Stimulated activated CD8-positive, alpha-beta memory T cell treated with anti-CD3 and anti-CD28 coated beads, Interleukin-4, amount 100 ng/mL, for 24 hours (primary cell): ENCODE measurements at places on chromosomes 11 and 22.

DNA sequence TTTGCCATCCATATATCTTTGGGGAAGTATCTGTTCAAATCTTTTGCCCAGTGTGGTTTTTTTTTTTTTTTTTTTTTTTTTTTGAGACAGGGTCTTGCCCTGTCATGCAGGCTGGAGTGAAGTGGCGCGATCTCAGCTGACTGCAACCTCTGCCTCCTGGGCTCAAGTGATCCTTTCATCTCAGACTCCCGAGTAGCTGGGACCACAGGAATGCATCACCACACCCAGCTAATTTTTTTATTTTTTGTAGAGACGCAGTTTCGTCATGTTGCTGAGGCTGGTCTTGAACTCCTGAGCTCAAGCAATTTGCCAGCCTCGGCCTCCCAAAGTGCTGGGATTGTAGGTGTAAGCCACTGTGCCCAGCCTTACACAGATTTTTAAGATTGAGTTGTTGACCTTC lies 4.8 kb upstream of the FAM118A start:
- no peak for DNase-seq

GRCh38 chr11:16989554-16989953 lies 24.7 kb downstream of the PLEKHA7 start:
- no peak for DNase-seq

DNA sequence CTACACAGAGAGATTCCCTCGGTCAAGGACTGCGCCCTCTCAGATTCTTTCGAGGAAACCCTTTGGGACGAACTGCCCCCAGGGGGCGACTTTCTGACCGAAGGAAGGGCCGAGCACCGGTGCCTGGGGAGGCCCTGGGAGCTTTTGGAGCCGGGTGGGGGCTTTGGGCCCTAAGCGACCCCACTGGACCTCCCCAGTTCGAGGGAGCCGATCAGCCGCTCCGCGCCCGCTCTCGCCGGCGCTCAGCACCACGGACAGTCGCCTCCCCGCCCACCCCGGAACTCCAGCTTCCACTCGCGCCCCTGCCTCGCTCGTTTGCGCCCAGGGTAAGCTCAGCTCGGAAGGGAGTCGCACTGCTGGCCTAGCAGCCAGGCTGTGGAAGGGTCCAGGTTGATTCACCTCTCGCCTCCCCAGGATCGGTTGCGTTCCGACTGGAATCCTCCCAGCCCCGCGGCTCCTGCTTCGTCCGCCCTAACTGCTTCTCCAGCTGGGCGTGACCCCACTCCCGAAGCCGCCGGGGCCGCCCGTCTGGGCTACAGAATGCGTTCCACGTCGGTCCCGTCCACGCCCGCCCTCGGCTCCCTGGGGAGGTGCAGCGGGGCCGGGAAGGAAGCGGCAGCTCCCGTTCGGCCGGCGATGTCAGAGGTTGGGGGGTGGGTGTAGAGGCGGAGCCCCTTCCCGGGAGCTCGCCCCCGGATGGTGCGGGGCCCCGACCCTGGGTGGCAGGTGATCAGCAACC lies 428 bp downstream of the SCN3B start:
- DNase-seq, result peak; percentile 4

- no peak for DNase-seq
Observed at GRCh38 chr22:46064966-46065666, 85.2 kb upstream of the PPARA start.

- no peak for DNase-seq
Observed at GRCh38 chr11:47611348-47611794, 17.2 kb upstream of the C1QTNF4 start.

DNA sequence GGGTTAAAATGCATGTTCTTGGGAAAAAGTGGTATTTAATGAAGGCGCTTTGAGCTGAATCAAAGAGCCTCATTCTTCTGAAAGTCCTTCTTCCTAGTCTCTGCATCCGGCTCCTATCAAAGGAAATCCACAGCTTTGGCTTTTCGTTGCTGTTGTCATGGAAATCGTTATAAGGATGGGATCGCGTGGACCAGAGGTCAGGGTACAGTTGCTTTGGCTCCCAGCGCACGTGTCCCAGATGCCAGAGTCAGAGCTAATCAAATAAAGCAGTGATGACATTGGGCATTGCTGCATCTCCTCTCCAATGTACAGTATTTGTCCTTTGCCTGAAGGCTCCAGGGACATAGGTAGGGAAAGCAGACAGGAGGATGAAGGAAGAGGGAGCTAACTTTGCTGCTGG lies 181.9 kb downstream of the MYO18B start:
- DNase-seq, result no peak

DNA sequence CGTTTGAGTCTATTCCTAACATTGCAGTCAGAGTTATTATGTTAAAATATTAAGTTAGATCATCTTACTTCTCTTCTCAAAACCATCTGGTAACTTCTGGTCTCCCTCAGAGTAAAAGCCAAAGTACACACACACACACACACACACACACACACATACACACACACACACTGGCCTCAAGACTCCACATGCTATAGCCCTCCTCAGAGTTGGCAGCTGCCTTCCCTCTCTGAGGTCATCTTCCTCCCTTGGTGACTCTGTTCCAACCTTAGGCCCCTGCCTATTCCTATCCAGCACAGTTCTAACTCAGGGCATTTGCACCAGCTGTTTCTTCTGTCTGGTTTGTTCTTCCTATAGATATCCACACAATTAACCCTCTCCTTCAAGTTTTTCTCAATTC lies 272.0 kb upstream of the SESN3 start:
- no peak for DNase-seq

- DNase-seq, result no peak
Observed at GRCh38 chr11:9590717-9591116, 17.2 kb downstream of the WEE1 start.

DNA sequence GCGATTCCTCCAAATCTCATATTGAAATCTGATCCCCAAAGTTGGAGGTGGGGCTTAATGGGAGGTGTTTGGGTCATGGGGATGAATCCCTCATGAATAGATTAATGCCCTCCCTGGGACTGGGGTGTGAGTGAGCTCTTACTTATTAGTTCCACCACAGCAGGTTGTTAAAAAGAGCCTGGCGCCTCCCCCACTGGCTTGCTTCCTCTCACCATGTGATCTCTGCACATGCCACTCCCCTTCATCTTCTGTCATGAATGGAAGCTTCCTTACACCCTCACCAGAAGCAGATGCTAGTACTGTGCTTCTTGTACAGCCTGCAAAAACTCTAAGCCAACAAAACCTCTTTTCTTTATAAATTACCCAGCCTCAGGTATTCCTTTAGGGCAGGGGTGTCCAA lies 8.8 kb downstream of the RRAS2 start:
- DNase-seq, result no peak

DNA sequence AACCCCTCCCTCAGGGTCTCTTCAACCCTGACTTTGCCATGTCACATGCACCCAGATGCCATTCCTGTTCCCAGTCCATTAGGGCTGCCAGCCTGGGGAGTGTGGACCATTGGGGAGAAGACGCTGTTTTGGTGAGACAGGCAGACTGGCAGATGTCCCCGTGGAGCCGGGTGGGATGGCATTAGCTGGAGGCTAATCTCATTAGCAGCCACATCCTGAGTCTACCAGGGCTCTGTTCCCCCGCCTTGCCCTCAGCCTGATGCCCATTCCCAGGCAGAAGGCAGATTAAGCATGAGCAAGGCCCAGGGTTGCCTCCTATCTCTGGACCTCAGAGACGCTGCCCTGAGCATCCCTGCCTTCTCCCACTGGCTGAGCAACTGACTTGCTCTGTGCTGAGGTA lies 46.4 kb upstream of the ALX4 start:
- DNase-seq, result no peak

DNA sequence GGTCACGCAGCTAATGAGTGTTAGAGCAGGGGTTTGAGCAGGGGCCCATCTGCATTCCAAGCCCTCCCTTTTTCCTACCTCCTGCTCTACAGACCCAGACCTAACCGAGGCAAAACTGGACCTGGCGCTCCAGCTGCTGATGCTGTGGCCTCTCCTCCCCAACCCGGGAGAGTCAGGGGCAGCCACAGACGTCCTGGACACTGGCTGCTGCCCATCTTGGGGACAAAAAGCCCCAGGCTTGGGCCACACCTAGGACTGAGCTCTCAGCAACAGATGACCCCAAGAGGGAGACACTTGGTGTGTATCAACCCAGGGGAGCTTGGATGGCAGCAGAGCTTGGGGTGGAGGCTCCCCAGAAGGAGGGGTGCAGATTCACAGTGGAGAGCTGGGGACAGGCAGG lies 172.6 kb downstream of the ST3GAL4 start:
- no peak for DNase-seq

- DNase-seq, result no peak
Observed at GRCh38 chr11:105168457-105168856, 28.9 kb upstream of the CARD18 start.

DNA sequence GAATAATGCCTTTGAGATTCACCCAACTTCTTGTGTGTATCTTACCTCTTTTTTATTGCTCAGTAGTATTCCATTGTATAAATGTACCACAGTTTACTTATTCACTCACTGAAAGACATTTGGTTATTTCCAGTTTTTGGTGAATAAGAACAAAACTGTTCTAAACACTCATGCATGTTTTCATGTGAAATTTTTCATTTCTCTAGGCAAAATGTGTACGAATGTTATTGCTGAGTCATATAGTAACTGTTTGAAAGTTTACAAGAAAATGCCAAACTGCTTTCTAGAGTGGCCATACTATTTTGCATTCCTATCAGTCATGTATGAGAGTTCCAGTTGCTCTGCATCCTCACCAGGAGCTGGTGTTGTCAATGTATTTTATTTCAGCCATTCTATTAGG lies 8.8 kb upstream of the EMSY start:
- DNase-seq, result no peak

GRCh38 chr11:41449483-41450050 lies 9.9 kb downstream of the LRRC4C start:
- no peak for DNase-seq

DNA sequence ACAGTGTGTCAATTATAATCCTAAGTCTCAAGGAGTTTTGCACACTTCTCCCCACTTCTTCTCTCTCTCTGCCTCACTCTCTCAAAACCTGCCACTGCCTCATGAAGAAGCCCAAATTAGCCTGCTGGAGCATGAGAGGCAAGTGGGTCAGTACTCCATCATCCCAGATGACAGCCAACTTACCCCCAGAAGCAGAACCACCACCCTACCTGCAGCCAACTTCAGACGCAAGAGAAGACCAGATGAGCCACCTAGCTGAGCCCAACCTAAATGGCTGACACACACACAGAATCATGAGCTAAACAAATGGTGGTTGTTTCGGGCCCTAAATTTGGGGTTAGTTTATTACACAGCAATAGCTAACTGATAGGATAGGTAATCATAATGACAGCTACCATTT lies 61.2 kb downstream of the CD82 start:
- no peak for DNase-seq

DNA sequence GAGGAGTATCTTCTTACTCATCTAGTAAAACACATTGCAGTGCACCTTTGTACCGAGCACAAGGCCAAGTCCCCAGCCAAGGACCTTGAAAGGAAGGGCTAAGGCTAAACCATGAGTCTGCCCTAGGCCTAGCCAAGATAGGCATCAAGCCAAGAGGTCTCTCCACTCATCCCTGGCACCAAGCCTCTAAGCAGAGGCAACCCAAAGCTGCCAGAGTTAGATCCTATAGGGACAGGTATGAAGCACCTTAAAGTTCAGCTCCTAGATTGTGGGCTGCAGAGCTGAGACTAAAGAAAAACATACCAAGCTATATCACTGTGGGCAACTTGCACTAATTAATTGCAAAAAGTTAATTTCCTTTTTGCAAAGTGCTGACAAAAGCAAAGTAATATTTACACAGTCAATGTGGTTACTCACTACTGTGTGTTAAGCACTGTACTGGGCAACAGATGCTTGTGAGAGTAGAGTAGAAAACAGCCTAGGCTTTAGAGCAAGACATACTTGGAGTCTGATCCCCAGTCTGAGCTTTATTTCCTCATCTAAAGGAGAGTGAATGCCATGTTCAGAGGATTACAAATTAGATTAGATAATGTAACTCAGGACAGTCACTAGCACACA lies 7.2 kb downstream of the COA4 start:
- DNase-seq, result no peak

GRCh38 chr22:27999876-28000275 lies 80.8 kb upstream of the PITPNB start:
- DNase-seq, result no peak

GRCh38 chr11:107720303-107720774 lies 8.5 kb upstream of the SLN start:
- no peak for DNase-seq

- no peak for DNase-seq
Observed at GRCh38 chr11:11387207-11387606, 34.2 kb upstream of the CSNK2A3 start.

DNA sequence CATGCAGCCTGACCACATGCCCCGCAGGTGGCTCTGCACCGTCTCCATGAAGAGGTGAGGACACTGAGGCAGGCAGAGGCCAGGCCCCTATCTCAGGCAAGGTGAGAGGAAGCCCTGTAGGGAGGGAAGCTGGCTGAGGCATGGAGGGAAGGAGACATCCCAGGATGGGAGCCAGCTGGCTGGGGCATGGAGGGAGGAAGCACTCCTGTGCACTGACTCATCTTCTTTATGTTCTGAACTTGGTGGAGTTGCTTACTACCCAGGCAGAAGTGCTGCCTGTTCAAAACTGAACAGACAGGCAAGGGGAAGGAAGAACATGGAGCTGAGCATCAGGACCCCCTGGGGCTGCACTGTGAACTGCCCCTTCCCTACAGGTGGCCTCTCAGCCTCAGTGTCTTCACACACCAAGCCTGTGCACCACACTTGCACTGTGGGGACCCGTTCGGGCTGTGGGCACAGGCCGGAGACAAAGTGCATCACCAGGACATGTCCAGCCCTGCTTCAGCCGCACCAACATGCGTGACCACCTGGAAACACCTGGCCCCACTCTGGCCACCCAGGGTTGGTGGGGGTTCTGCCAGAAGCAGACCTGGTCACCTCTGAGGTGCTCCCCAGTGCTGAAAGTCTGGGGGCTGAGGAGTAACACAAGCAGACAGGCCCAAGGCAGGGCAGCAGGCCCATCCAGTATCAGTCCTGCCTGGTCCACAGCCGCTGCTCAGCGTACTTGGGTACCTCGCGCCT lies 55.5 kb downstream of the DGCR2 start:
- DNase-seq, result no peak

GRCh38 chr11:126411971-126412381 lies 56.5 kb downstream of the ST3GAL4 start:
- no peak for DNase-seq

DNA sequence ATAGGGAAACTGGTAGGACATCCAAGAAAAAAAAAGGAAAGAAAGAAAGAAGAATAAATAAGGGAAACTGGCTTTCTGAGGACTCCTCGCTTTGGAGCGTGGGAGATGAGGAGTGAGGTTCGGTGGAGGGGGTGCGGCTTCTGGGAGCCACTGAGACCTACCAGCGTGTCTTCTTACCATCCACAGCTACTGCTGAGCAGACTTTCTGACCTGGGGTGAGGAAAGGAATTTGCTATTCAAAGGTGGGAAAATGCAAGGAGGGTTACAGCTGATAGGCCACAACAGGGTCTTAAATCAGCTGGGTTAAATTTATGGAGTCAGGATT lies 488 bp upstream of the SELENOM start:
- no peak for DNase-seq
